ENCODE measurements at places on chromosomes 5 and 9.

- DNase-seq: no peak
These were observed 128.1 kb downstream of the SEMA6A start for GRCh38 chr5:116446356-116447005.

GRCh38 chr5:67695369-67695768 is 498.8 kb upstream of the CD180 start:
- no peak for DNase-seq

- DNase-seq: no peak
These were observed 23.1 kb downstream of the SPTAN1 start for GRCh38 chr9:128575469-128575868.

- no peak for DNase-seq
These were observed 64.0 kb downstream of the DOCK8 start for GRCh38 chr9:278651-279050.

- DNase-seq: no peak
These were observed 67.6 kb upstream of the RGMB start for GRCh38 chr5:98705841-98706240.

DNA sequence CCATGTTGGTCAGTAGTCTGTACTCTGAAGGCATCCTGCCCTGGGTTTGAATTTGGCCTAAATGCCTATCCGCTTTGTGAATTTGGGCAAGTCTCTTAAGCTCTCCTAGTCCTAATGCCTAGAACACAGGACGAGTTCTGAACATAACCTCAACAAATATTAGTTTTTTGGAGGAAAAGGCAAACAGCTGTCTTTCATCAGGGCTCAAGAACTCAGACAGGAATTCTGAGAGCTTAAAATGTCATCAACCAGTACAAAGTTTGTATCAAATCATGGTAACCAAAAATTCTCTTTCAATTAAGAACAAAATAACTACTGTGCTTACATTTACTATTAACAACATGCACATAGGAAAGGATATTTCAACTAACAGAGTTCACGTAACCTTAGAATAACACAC is 182.5 kb upstream of the PPP1R2B start:
- DNase-seq: no peak

DNA sequence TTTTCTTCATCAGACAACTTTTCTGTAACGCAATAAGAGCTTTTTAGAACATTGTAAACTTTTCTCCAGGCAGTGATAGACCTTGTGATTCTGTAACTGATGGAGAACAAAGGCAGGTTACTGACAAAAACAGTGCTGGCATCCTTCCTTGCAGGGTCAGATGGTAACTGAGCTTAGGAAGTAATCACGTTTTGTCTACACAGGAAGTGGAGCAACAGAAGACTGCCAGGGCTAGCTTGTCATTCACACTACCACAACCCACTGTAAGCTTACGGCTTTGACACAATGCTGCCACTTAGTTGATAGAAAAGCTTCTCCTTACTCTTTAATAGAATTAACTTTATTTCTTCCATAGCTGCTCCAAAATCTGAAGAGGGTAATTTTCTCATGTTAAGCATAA is 46.8 kb downstream of the FBN2 start:
- no peak for DNase-seq

GRCh38 chr5:176902911-176903664 is 3.9 kb upstream of the HK3 start:
- DNase-seq: no peak

DNA sequence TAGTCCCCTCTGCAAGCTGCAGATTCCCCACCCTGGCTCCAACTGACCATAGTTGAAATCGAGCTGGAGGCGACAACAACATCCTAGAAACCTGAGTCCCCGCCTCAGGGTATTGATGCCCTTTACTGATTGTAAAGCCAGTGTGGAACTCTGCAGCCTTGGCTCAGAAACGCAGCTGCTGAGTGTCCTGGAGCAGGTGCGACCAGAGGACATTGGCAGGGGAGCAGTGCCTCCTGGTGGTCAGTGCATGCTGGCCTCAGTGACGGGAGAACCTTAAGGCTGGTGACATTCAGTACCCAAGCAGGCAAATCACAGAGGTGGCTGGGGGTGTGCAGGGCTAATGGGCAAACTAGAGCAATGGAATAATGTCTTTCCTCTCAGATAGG is 20.4 kb upstream of the ZNF354B start:
- DNase-seq: peak; percentile 23

- DNase-seq: no peak
These were observed 45.6 kb upstream of the MYO10 start for GRCh38 chr5:16981700-16982099.

DNA sequence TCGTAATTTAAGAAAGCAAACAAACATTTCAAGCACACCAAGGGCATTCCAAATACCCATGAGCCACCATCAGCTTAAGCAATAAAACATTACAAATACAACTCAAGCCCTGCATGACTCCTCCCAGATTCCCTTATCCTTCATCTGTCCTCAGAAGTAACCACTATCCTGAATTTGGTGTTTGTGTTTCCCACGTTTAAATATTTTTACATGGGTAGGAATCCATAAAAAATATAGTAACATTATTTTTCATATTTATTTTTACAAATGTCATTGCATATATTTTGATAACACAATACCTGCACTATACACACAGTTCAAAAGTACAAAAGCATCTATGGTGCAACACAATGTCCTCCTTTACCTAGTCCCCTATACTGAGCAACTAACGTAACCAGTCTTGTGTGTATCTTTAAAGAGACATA is 6.4 kb downstream of the PRKAA1 start:
- DNase-seq: no peak

GRCh38 chr5:141957367-141957996 is 520 bp downstream of the PCDH12 start:
- DNase-seq: no peak

DNA sequence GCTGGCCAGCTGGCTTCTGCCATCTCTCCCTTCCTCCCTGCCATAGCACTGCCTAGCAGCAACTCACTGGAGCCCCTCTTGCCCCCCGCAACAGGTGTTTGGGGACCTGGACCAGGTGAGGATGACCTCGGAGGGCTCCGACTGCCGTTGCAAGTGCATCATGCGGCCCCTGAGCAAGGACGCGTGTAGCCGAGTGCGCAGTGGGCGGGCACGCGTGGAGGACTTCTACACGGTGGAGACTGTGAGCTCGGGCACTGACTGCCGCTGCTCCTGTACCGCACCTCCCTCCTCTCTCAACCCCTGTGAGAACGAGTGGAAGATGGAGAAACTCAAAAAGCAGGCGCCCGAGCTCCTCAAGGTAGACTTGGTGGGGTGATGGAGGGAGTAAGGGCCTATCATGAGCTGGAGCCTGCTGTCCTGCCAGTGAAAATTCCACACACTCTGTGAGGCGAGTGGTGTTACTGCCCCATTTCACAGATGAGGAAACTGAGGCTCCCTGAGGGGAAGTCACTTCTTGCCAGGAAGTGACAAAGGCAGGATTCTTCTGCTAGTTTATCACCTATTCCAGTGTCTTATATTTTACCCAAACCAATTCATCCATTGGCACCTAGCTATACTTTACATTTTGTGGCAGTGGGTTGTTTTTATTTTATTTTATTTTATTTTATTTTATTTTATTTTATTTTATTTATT is 10.1 kb downstream of the OLFML2A start:
- DNase-seq: no peak

DNA sequence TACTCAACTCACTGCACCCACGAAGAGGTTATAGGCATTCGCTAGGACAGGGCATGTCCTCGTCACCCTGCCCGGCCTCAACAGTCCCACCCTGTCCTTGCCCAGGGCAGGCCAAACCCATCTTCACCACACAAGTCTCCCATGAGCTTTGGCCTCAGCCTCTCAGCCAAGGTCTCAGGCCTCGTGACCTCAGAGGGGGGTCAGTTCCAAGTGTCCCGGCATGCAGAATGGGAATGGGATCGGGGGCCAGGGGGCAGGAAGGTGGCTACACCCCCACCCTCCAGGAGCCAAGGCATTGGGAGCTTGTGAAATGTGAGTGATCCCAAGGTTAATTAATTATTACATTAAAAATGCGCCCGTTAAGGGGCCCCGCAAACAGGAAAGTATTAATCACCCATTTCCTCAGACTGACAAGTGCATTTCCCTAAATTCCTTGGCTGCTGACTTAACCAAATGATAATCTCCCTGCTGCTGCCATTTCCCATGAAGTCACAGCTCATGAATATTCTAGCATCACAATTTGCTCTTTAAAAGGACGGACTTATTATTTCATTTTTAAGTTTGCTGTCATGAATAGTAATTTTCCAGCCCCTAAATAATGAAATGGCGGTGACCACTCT is 8.0 kb upstream of the UBAC1 start:
- DNase-seq: no peak

DNA sequence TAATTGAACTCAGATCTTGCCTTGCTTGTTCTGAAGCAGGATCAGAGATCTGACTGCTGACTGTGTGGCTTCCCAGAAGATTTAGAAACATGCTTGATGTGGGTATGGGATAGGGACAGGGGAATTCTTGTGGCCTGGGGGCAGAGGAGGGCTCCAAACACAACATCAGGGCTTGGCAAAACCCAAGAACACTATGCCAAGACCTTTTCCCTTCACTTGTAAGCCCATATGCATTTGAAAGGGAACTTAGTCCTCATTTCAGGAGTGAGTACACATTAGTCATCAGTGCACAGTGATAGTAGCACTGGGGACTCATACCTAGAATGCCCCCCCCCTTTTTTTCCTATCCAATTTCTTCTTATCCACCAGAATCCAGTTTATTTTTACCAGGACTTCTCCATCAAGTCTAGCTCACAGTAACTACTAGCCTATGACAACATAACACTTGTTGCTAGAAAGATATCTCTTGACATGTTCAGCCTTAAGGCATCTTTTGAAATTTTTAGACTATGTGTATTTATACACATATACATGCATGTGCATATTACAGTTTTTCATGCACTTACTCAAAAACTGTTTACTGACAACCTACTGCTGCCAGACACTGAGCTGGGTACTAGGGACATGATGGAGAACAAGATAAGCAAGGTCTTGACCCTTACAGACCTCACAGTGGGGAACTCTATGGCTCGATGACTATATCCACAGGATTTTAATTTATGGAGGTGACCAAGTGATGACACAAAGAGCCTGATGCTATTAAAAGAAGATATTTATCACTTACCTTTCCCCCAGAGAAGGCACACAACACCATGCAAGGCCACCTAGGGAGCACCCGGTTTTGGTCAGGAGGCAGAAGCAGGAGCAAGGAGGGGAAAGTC is 158.3 kb upstream of the MAP3K1 start:
- no peak for DNase-seq

DNA sequence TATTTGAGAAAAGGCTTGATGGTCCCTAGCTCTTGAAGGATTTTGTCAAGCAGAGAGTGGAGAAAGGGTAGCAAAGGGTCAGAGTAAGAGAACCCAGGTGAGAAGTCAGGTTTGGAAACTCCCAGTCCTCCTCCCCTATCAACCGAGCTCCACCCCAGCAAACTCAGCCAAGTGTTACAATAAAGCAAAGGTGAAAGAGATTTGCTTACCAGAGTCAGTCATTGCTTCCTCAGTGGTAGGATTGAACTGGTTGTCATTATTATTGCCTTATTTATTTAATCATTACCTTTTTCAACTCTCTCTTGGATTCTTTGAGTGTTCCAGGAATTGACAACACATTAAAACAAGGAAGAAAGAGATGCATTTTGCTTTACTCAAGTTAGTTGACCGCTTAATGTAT is 80.5 kb downstream of the RFK start:
- DNase-seq: no peak

- DNase-seq: no peak
These were observed at the start of gene ANKRD55 for GRCh38 chr5:56233230-56233629. ANKRD55 (minus strand) TSS chr5:56233330; CDS start chr5:56232913, 417 bp downstream.

- DNase-seq: no peak
These were observed 521.3 kb downstream of the KCTD16 start for GRCh38 chr5:144691936-144692335.

- no peak for DNase-seq
These were observed 21.5 kb downstream of the TENT4A start for GRCh38 chr5:6734781-6735180.

DNA sequence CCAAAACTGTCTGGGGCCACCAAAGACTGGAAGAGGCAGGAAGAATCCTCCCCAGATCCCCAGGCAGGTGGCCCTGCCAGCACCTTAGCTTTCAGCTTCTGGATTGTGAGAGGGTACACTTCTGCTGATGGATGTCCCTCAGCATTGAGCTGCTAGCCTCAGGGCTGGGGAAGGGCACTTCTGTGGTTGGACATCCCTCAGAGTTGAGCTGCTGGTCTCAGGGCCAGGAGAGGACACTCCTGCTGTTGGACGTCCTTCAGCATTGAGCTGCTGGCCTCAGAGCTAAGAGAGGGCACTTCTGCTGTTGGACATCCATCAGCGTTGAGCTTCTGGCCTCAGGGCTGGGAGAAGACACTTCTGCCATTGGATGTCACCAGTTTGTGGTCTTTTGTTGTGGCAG is 83.8 kb upstream of the FCN1 start:
- no peak for DNase-seq

GRCh38 chr5:122897283-122897602 is 51.8 kb downstream of the SNX24 start:
- no peak for DNase-seq

GRCh38 chr5:57845025-57845424 is 362.4 kb upstream of the ACTBL2 start:
- DNase-seq: no peak

DNA sequence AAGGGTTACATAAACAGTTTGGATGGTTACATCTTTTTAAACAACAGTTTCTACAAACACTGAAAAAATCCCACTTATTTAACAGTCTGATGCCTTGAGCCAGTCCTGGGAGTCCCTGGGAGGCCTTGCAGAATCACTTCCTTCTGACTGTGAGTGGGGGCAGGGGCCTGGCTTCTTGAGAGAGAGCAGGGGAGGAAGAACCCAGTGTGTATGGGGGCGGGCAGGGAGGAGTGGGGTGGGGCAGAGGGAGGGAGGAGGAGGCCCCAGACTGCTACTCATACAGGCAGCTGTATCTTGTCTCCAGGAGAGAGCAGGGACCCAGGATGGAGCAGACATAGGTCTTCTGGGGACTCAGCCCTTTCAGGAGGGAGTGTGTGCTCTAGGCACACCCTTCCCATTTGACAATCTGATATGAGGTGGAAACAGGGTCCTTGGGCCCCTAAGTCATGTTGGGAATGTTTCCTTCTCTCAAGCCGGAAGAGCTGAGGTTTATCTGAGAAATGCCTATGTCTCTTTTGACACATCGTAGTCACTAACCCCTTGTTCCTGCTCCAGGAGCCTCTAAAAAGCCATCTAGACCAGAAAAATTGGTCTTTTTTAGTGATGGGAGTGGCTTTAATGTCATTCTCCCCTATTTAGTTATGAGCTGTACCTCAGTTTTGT is 52.8 kb downstream of the IRF1 start:
- DNase-seq: peak; percentile 49

GRCh38 chr9:14813336-14814248 is 91.1 kb upstream of the CER1 start:
- DNase-seq: no peak

DNA sequence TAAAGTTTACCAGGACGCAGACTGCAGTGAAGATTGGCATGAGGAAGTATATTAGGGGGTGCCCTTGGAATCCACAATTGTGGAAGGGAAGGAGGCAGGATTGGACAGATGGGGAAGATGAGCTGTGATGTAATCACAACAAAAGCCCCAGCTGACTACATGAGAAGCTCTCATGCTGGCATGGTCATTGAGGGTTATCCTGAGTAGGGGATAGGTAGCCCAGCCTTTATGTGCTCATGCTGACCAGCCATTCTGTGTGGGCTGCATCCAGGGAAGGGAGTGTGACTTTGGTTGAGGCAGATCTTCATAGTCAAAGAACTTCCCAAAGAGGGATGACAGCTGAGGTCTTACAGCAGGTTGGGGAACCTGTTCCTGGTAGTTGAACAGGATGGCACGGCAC is 52.0 kb upstream of the RANBP6 start:
- no peak for DNase-seq
